ENCODE measurements at places on chromosomes 6 and 20.

GRCh38 chr20:8255945-8256632 lies 124.0 kb downstream of the PLCB1 start:
- no peak for DNase-seq

DNA sequence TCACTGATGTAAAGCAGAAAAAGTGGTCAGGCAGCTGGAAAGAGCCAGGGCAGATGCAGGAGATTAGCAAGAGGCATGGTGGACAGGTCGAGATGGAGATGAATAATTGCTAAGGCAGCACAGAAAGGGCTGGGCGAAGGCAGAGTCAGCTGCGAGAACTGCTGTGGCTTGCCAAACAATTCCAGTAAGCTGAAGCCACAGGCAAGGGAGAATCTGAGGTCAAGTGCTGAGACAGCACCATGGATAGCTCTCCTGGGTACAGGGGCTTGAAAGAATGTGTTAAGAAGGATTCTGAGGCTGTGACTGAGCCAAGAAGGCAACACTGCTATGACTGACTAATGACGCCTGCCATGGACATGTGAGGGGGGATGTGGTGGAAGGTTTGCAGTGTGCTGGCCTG lies 220.8 kb upstream of the FOXA2 start:
- peak; percentile 95 for DNase-seq

- no peak for DNase-seq
Observed at GRCh38 chr6:35745509-35745908, 8.7 kb downstream of the ARMC12 start.

DNA sequence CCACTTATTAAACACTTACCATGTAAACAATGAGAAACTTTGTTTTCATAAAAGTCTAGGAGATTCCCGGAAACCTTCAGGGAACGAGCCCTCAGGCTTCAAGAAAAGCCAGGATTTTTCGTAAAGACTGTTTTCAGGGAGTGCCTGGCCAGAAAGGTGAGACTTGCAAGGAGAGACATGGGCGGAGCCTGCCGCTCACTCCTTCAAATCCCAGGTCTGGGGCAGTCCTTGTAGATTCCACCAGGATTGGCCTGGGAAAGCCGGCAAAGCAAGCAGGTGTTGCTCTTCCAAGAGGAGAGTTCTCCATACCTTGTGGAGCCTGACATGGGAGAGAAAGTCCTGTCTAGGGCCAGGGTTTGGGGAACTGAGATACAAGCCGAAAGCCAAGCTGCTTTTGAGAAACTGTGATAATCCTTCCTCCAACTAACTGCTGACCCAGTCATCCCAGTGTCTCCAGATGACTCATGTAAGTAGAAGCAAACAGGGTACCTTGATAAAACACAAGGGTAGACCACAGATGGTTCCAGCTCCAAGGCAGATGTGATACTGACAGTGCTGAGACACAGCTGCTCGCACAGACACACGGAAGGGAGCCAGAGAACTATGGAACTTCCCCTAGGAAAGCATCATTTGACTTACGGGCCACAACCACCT lies 69.4 kb upstream of the NAA20 start:
- peak; percentile 79 for DNase-seq

DNA sequence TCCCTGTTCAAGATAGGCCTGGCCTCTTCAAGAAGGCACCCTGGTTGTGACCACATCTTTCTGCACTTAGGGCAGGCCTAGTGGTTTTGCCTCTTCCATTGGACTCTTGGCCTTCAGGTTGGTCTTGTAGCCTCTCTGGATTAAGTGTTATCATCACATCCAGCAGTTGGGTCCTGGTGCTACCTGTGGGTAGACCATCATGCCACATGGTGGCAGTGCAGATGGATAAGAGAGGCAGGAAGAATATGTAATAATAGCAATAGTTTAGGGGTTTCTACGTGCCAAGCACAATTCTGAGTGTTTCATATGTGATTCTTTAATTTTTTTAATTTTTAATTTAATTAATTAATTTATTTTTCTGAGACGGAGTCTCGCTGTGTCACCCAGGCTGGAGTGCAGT lies 28.5 kb upstream of the SNRPB2 start:
- no peak for DNase-seq

- no peak for DNase-seq
Observed at GRCh38 chr6:44129841-44130322, 2.5 kb downstream of the TMEM63B start.

Data from fibroblast of upper back skin (primary cell).